ENCODE measurements at places on chromosomes 7 and 10.

DNA sequence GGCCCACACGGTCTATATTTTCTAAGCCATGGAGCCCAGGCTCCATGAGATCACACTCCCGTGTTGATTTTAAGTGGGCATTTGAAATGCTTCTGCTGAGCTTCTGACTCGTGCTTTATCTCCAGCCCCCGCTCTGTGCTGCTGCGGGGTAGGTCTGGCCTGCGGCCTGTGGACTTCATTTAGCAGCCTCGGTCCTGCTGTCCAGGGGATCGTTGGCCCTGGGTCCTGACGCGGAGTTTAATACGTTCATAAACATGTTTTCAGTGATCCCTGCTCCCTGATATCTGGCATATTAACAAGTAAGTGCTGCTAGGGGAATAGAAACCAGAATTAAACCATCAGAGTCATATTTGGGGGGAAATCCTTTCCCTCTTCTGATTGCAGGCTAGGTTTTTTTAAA, 540.3 kb upstream of the MGMT start:
- no peak for DNase-seq

GRCh38 chr7:139092090-139092796, 17.3 kb downstream of the ZC3HAV1 start:
- no peak for DNase-seq

DNA sequence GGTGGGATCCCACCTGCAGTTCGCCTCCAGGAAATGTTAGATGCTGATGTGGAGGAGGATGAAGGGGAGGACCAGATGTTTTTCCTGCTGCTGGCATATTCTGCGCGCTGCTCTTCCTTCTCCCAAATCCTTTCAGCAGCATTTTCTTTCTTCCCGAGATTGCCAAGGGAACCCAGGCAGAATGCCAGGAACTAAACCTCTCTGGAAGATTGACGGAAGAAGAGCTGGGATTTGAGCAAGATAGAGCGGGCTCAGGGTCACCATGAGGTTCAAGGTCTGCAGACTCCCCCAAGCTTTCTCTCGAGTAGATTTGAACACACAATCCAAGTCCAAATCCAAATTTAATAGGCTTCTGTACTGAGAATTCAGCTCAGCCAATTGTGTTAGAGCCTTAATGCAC, 345.2 kb upstream of the C7orf33 start:
- DNase-seq = no peak

- no peak for DNase-seq
Measured at GRCh38 chr7:18638594-18639452, 143.3 kb downstream of the HDAC9 start.

- no peak for DNase-seq
Measured at GRCh38 chr10:131214521-131215244, 96.8 kb downstream of the TCERG1L start.

- DNase-seq = no peak
Measured at GRCh38 chr7:103962070-103962469, 27.4 kb downstream of the RELN start.

DNA sequence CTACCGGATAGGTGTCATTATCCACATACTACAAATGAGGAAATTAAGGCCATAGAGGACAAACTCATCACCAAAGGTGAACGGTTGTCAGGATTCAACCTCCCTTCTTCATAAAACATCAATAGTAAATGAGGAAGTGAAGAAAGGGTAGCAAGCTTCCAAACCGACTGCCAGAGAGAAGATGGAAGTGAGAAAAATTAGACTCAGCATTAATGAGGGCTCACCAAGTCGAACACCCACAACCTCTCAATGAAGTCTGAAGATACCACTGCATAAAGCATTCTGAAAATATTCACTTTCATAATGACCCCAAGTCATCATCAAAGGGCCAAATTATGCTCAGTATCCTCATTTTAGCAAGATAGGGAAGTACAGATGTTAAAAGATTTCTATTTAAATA, 29.6 kb downstream of the ABCB4 start:
- no peak for DNase-seq

- DNase-seq = no peak
Measured at GRCh38 chr10:115141254-115141653, 48.1 kb downstream of the ATRNL1 start.

DNA sequence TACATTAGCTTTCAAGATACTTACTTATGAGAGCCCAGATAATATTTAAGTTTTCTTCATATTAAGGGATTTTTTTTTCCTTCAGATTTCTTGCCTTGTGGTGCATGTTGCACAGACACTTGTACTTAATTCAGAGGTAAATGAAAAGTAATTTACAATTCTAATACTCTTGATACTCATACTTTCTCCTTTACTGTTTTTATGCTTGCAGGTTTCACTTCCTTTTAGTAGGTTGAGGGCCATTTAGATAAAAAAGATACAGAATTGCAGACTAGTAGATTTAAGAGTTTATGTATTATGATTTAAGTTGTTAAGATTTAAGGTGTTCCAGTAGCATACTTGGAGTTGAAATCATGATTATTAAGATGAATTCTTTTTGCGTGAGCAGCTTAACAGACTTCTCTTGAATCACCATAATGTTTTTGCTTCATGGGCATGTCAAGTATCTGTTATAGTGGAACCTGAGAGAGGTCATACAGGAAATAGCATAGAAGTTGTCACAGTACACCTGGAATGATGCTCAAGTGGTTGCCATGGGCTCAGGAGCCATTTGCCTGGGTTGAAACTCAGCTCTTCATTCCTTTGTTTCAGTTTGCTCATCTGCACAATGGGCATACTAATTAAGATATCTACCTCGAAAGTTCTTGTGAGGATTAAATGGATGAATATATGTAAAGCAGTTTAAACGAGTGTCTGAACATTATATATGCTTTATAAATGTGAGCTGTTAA, 174.8 kb upstream of the PRPS1L1 start:
- no peak for DNase-seq

DNA sequence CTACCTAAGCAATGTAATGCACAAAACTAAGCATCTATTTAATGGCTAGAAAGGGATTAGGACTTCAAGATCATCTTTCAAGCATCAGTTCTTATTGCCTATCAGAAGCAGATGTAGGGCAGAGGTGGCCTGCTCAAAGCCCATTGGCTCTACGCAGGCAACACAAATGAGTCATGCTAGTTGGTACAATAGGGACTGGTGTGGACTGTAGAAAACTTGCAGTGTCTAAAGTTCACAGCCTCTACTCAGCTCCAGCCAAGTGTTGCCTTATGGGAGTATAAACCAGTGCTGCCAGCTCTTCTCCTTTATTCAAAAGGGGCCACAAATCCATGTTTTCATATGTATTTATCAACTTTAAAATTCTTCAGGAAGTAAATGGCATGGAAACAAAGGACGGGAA, 31.7 kb downstream of the ASAH2 start:
- DNase-seq = no peak

DNA sequence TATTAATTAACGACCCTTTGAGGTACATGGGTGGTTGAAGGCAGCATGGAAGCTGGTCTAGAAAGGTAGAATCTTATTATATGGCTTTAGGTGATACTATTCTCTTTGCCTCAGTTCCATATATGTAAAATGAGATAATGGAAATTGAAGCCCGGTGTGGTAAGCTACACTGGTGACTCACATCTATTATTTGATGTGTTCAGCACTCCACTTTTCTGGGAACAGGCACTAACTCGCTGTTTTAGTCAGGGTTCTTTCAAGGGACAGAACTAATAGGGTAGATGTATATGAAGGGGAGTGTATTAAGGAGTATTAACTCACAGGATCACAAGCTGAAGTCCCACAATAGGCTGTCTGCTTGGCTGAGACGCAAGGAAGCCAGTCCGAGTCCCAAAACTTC, 4.4 kb upstream of the TRUB1 start:
- no peak for DNase-seq

- DNase-seq = no peak
Measured at GRCh38 chr10:132774181-132774901, 11.6 kb downstream of the NKX6-2 start.

GRCh38 chr10:128095027-128095752, 31.0 kb downstream of the MKI67 start:
- no peak for DNase-seq

- DNase-seq = no peak
Measured at GRCh38 chr10:43361547-43362190, 9.8 kb upstream of the FXYD4 start.

DNA sequence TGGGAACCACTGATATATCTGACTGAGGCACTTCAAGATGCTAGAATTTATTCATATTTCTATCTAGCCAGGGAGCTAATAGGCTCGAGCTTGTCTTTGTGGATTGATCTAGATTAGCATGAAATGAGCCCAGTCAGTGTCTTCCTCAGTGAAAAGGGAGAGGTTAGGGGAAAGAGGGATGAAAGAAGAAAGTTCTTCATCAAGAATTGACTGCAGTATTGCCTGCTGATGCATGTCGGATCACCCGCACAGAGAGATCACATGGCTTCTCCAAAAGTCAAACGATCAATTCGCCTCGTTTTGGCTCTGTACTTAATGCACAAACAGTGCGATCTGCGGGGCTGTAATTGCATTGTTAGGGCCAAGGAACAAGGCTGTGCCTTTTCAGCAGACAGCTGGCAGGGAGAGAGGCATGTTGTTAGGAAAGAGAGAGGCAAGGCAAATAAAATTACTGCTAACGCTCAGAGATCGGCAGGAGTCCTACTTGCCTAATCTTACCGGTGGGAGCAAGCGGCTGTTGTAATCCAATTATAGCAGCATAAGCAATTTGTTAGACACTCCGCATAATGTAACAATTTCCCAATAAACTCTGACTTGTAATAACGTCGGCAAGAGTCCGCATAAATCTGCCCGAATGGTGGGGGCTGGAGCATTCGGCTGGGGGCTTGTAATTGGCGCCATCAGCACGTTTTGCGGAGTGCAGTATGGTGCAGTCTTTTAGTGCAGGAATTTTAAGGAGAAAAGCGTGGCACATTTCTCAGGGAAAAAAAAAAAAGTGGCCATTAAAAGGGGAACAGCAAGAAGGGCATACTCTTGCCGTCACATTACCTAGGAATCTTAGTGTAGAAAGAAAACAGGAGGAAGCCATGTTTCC, 102.1 kb downstream of the POLL start:
- no peak for DNase-seq

GRCh38 chr7:28018446-28018845, 162.1 kb downstream of the JAZF1 start:
- DNase-seq = no peak

DNA sequence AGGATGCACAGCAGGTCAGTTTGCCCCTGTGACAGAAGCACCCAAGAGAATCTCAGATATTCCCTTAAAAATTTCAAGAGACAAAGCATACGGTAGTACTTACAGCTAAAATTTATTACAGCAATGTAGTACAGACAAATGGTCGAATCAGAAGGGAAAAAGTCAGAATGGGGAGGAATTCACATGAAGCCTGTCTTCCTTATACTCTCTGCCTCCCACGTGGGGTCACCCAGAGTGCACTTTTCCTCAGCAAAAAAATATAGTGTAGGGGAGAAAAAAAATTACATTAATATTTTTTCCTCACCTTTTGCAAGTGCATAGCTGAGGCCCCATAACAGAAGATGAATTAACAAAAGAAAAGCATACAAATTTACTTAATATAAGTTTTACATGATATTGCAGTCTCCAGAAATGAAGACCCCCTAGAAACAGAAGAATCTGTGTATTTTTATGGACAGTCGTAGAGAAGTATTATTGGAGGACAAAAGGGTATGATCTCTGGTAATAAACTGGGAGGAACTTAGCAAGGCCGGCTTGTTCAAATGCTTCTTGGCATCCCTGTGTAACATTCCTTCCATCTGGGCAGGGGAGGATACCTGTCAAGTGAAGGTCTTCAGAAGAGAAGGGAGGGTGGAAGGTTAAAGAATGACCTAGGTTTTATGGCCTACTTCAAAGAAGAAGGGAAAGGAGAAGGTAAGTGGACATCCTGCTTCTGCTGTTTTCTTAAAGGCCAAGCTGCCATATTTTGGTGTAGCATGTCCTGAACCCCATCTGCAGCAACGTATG, 270.6 kb upstream of the MAGI2 start:
- DNase-seq = no peak

DNA sequence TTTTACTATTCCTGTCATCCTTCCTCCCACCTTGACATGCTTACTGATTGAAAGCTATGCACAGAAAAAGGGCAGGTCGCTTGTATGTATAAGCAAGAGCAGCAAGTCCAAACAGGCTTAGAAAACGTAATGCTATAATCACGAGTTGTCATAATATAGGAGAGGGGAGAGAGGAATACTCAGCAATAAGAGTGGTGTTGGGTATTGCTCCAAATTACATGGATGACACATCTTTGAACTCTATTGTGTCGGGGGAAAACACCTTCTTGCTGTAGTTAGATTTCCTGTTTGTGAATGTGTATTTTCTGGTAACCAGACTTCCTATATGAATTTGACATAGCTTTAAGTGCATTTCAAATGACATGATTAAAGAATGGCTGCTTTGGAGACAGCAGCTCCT, 7.5 kb downstream of the MET start:
- no peak for DNase-seq

DNA sequence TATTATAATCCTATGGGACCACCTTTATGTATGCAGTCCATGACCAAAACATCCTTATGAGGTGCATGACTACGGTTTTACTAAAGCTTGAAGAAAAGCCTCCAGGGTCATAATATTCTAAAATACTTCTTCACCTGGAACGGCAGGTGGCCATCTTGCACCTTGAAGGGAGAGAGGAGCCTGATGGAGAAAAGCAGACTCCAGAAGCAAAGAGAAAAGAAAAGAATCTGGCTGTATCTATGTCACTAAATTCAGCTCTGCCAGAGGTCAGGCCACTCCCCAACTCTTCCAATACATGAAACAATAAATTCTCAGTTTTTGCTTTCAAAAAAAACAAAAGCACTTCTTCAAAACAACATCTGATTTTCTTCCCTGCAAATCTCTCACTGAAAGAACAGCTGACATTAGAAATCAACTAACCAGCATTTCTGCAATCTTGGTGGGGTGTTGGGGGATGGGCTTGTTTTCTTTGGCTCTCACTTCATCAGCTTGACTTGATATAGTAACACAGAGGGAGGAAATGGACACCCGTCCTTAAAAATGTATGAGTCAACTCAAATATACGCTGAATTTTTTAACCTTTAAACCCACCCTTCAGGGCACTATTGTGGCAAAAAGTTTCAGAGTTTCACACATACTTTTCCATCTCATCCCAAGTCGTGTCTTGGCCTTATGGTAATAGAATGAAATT, 21.7 kb downstream of the HIBADH start:
- no peak for DNase-seq

- no peak for DNase-seq
Measured at GRCh38 chr10:74821501-74821900, 4.9 kb upstream of the KAT6B start.

- DNase-seq = no peak
Measured at GRCh38 chr10:14670551-14671240, 104.0 kb downstream of the FAM107B start.

DNA sequence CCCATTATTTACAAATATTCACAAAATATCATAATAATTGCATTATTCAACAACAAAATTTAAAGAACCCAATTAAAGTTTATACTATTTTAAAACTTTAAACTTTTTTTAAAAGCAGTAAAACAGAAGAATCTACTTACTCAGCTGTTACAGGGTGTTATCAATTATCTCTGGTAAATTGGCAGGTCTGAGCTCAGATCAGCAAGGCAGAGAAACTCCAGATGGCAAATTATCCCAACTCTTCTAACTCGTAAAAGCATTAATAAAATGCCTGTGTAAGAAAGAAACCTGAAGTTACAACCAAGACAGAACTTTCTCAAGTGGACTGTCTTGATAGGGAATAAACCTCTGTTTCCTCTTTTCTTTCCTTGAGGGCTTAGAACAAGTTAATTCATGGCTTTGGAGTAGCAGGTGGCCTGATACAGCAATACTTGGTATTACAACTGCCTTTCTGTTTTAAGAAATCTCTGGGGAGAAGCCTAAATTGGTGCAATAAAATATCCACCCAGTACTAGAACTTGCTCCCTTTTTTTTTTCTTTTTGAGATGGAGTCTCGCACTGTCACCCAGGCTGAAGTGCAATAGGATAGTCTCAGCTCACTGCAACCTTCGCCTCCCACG, 275.3 kb upstream of the MKLN1 start:
- DNase-seq = no peak

GRCh38 chr10:45653454-45653853, 19.1 kb downstream of the ZFAND4 start:
- no peak for DNase-seq

Measured in esophagus squamous epithelium (tissue), 5 donors.